Fibroblast of skin of left quadriceps (primary cell): ENCODE measurements at places on chromosomes 4 and X.

GRCh38 chrX:129034196-129034595, 489.1 kb downstream of the SMARCA1 start:
- no peak for DNase-seq

- no peak for DNase-seq
These were observed 17.6 kb upstream of the C4orf50 start for GRCh38 chr4:6035786-6036185.

- DNase-seq = no peak
These were observed 213.2 kb upstream of the UGT8 start for GRCh38 chr4:114385195-114385985.

GRCh38 chr4:147332091-147332490, 148.8 kb upstream of the EDNRA start:
- DNase-seq = no peak

DNA sequence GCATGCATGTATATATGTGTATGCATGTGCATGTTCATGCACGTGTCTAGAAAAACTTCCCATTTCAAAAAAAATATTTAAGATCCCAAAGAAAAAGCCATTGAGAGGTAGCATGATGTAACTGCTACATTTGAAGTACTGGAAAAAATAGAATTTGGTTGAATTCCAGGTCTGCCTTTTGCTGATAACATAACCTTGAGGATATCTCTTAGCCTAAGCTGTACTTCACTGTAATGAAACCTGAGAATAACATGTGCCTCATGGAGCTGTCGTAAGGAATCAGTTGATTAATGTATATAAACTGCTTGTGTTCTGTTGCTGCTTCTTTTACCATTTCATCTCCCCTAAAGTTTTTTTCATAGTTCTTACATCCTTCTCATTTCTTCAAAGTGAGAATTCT, 351.8 kb downstream of the GRIA2 start:
- no peak for DNase-seq

- DNase-seq = no peak
These were observed 50.8 kb downstream of the ANXA3 start for GRCh38 chr4:78602334-78602733.

DNA sequence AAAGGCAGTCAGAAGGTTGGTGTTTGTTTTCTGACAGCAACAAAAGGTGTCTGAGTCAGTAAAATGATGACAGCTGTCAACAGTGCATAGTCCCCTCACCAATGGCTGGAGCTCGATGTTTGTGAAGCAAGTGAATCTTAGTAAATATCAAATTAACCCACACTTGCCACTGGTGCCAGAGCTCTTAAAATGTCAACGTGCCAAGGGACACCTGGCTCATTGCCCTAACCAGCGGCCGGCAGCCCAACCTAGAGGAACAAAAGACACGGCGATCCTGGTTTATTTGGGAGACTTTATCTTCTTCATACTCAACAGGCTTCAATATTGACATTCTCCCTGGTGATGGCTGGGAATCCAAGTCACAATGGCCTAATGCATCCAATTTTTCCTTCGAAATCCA, 143.4 kb downstream of the CPEB2 start:
- DNase-seq = no peak

DNA sequence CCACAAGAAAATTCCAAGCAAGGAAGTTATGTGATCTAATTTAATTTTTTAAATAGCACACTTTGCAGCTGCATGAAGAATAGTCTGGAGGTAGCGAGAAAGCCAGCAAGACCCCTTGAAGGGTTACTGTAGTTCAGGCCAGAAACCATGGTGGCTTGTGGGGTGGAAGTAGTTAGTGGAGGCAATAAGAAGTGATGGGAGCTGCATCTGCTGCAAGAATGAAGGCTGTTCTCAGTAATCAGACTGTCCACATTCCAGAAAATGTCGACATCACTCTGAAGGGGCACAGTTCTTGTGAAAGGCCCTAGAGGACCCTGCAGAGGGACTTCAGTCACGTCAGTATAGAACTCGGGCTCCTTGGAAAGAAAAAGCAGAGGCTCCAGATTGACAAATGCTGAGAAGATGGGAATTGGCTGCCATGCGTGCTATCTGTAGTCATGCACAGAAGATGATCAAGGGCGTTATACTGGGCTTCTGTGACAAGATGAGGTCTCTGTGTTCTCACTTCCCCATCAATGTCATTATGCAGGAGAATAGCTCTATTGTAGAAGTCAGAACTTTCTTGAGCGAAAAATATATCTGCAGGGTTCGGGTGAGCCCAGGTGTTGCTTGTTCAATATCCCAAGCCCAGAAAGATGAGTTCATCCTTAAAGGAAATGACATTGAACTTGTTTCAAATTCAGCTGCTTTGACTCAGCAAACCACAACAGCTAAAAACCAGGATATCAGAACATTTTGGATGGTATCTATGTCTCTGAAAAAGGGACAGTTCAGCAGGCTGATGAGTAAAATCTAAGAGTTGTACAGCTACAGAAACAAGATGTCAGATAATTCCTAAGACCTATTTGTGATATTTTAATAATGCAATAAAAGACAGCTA, 254.2 kb downstream of the CBR4 start:
- no peak for DNase-seq

DNA sequence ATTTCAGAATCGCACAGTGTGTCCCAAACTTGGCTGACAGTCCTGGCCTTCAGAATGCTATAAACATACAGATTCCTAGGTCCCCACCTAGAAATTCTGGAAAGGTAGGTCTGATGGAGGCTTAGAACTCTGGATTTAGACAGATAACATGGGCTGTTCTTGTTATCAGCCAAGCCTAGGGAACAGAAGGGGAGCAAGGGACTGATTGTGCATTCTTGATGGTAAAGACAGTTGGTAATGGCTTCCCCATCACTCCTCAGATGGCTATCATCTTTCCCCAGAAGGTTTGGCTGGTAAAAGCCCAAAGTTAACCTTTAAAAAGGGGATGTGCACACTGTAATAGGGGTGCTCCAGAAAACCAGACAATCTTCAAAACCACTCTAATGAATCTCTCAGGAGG, 35.7 kb downstream of the DIPK2B start:
- DNase-seq = no peak

DNA sequence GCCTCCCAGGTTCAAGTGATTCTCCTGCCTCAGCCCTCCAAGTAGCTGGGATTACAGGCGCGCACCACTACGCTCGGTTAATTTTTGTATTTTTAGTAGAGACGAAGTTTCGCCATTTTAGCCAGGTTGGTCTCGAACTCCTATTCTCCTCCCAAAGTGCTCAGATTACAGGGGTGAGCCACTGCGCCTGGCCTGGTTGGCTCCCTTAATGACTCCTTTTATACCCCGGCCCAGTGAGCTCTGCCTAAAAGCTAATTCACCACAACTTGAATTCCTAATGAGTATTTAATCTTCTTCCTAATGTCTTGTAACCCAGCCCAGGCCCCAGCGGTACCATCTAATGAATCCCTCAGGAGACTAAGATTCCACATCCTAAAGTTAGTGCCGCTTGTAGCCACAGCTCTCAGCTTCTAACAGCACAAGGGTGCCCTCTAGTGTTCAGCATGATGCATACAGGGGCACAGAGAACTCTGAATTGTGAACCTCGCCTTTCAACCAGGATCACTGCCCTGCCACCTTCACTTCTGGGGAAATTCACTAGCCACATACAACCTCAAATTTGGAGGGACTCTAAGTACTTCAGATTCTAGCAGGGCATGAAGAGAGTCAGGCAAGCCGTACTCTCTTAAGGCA, 89.5 kb downstream of the OR13H1 start:
- DNase-seq = no peak
